ENCODE measurements at places on chromosomes 5 and 9.

DNA sequence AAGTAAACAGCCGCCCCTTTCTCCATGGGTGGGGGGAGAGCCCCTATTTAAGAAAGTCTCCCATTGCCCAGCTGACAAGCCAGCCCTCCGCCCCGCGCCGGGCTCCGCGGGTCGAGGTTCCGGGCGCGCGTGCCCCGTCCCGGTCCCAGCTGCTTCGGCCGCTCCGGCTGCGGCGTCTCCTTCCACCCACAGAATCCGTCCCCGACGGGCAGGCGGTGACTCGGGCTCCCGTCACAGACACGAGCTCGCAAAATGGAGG, 223 bp downstream of the NR3C1 start:
- peak; percentile 84 for DNase-seq

DNA sequence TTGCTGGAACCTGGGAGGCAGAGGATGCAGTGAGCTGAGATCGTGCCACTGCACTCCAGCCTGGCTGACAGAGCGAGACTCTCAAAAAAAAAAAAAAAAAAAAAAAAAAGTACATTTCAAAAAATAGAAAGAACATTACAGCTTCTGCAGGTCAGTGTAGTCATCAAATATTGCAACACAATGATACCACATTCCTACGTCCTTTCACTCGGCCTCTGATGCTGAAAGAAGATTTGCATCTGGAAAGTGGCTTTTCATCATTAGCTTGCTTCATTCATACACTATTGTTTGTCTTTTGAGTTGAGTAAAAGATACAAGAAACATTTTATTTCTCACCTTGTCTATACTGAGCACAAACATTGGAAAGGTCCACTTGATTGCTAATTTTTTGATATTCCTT, 59.6 kb upstream of the CPLANE1 start:
- no peak for DNase-seq

DNA sequence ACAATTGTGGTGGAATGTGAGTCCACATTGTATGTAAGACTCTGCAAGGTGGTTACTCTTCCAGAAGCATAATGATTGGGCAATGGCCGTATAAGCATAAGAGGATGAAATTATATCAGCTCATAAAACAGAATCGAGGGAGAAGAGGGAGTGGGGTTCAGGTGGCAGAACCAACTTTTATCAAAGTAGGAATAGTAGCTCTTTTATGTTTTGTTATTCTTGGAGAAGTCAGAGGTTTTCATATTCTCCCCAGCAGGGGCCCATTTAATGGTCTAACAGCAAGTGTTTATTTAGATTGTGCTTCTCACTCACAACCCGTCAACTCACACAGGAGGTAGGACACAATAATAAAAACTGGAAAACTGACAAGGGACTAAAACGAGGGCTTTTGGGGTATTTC, 291.3 kb upstream of the CD180 start:
- DNase-seq = no peak

DNA sequence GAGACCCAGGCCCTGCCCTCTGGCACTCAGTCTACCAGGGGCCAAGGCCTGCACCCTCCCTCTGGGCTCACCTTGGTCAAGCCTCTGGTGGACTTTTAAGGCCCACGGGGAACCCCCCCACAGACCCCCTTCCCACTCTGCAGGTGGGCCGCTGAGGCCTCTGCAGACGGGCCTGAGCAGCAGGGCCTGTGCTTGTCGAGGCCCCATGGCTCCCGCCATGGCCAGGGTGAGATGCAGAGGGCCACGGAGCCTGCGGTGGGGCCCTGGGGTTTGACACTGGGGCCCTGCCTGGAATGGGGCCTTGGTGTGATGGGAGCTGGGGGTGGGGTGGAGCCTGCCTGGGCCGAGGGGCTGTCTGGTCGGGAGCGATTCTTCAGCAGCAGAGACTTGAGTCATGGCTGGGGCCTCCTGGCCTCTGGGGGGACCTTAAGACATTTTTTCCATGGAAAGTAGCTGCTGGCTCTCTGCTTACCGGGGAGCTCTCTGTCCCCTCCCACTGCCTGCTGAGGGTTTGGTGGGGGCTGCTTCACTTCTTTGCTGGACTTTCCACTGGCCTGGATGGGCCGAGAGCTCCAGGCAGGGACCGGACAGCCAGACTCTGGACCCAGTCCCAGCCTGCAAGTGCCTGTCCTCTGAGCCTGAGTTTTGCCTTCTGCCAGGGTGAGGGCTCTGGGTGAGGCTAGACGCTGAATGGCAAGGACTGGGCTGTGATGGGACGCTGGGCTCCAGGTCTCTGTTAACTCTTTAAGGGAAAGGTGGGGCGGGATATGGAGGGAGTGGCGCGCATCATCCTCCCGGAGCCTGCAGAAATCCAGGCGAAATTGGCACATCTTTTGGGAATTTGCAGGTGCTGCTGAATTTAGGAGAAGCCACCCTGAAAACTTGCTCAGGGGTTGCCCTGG, 132.2 kb downstream of the RXRA start:
- DNase-seq = no peak

DNA sequence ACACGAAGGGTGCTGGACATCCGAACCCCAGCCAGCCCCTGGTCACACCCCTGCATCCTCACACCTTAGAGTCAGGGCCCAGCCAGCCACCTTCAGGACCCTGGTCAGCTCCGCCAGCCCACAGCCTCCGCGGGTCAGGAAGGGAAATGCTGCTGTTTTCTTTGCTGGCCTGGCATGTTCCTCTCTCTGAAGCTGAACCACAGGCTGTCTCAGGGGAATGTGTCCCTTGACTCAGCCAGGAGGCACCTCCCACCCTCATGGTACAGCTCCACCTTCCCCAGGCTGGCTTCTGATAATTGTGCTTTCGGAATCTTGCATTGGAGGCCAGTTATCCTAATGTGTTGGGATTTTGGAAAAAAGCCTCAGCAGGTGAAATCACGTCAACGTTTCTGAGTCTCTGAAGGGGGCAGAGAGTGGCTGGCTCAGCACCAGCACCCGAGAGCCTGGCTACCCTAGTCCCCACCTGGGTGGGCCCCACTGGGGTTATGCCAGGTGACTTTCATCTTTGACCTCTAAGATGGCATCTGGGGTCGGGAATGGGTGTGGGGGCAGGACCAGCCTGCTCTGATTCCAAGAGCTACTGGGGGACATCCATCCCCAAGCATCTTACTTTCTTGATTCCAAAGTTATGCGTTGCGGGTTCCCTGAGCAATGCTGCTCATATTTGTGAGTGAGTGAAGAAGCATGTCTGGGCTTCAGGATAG, 9.8 kb upstream of the OLFM1 start:
- peak; percentile 58 for DNase-seq

DNA sequence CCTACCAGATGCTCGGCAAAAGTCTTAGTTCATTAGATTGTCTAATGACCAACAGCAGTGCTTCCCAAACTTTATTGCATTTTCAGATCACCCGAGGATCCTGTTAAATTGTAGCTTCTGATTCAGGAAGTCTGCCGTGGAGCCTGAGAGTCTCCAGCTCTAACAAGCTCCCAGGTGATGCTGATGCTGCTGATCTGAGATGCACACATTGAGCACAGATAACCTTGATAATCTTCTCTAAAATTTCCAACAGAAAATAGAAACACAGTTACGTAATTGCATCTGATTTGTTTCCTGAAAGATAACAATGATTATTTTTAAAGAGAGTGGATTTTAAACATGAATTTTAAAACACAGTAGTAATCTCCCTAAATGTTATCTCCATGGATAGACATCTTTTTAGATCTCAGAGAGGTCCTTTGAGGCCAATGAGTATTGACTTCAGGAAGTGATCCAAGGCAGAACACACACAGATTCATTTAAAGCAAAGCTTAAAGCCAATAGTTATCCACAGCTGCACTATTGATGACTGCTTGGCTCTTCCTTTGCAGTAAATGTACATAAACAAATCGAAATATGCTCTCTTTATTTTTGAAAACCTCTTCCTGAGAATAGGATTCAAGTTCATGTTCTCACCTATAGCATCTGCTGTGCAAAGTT, 122.8 kb upstream of the TNPO1 start:
- DNase-seq = no peak

DNA sequence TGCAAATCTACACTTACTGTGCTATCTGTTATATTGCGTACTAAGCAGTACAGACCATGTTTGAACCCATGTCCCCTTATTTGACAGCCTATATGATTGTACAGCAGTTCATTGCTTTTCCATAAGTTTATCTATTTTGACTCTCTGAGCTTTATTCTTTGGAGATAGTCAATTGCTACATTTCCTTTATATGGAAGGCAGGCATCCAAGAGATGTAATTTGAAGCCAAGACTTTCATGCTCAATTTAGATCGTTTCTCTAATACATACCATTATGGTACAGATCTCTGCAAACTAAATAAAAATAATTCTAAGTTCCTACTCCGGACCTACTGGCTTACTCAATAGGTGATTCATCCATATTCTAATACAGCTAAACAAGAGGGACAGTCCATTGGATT, 424.8 kb downstream of the TMEM38B start:
- DNase-seq = no peak

GRCh38 chr9:119968836-119969707, 599.8 kb upstream of the BRINP1 start:
- peak; percentile 62 for DNase-seq

DNA sequence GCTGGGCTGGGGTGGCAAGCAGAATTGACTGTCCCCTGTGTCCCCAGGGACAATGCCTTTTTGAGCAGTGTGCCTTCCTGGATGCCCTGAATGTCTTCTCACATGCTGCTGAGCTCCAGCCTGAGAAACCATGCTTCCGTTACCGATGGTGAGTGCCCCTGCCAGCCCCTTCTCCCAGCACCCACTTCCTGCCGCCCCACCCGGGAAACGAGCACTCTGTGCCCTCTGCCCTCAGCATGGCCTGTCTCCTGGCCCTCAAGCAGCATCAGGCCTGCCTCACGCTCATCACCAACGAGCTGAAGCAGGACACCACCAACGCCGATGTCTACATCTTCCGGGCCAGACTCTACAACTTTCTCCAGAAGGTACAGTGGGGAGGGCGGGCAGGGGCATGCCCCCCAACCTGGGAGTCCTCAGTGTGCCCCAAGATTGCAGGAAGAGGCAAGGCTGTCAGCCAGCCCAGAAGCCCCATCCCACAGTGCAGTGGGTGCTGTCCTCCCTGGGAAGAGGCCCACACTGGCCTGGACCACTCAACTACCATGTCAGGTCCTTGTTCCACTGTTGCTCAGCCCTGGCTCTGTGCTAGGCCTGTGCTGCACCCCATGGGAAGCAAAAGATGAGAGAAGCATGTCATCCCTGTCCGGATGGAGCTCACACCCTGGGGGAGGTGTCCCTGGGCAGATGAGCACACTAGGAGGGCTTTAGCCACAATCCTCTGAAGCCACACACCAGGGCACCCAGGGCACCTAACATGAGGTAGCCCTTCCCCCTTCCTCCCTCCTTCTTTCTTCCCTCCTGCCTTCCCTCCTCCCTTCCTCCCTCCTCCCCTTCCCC, 4.4 kb downstream of the TTC16 start:
- DNase-seq = no peak

GRCh38 chr5:77360381-77360780, 131.7 kb downstream of the WDR41 start:
- DNase-seq = no peak

DNA sequence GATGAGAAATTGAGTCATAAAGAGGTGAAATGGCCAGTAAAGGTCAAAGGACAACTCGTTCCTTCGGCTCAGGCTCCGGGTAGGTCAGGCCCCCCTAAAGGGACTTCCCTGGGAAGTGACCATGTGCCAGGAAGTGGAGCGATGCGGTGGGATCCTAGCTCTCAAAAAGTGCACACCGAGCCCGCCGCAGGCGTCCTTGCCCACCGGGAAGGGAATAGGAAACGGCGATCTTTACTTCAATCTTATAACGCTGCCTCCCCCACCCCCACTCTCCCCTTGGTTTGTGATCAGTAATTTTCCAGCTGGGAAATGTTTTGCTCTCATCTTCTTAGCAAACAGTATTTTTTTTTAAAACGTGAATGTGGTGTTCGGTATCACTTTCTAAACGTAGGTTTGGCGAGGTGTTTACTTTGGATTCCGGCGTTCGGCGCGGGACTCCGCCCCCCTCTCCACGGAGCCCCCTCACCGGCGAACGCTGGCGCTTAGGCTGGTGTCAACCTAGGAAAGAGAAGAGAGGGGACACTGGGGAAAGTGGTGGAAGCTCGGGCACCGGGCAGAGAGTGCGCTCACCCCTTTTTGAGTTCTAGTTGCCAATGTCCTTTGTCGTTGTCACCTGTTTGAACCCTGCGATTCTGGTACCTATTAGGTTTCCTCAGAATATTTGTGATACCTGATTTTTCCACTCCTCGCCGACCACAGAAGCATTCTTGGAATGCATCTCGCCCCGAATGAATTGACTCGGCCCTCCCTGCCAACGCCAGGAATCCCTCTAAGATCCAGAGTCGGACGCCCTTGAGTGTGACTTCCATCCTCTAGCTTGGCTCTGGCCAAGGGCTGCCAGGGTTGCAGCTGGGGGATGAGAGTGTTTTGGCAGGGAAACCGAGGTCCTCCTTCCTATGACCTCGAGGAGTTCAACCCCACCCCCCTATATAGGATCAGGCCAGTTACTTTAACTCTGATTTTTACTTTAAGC, 1.8 kb upstream of the KLF4 start:
- DNase-seq = peak; percentile 51

DNA sequence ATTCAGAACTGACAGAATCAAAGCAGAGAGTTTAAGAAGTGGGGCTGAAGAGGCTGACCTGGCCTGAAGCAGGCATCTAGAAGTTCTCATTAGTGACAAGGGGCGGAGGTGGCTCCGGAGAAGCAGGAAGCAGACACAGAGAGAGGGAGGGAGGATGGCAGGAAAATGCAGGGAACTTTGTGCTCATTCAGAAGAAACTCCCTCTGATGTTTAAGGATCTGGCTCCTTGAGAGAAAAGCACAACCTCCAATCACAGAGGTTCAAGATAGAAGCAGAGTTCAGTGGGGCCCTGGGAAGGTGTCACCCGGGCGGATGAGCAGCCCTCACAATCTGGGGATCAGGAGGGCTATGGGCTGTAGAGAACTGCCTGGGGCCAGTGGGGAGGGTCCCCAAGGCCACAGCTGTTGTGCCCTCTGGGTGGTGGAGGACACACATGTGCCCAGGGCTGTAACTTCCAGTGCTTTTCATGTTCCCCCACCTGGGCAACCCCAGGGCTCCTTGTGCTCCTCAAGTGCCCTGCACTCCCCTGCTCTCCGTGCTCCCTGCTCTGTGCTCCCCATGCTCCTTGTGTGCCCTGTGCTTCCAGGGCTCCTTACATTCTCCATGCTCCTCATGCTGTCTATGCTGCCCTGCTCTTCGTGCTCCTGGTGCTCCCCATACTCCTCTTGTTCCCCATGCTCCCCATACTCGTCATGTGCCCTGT, 51.4 kb downstream of the TRIP13 start:
- DNase-seq = peak; percentile 17

DNA sequence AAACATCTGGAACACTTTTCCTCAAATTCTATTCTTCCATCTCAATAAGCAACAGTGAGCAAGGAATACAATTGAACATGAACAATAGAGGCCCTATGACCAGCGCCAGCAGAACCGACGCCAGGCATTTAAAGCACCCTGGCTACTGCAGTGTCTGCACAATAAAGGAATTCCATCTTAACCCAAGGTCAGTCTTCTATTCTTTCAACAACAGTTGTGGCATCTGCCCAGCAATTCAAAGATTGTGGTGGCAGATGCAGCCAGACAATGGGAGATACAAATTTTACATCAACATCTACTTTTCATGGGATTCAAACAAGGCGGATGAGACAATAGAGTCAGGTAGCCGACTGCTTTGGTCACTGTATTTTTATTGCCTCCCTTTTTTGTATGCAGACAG, 65.9 kb downstream of the ELL2 start:
- DNase-seq = no peak

Measured in common myeloid progenitor, CD34-positive (primary cell).